PC-9 (cell line): ENCODE measurements at places on chromosomes 12 and 14. TPM values are rescaled to one million over a fixed set of nuclear protein-coding genes. Genes with fewer than 3 reads are reported as not detected.
A peak's percentile ranks its signal among the peaks of the same experiment; 100 is the strongest.

DNA sequence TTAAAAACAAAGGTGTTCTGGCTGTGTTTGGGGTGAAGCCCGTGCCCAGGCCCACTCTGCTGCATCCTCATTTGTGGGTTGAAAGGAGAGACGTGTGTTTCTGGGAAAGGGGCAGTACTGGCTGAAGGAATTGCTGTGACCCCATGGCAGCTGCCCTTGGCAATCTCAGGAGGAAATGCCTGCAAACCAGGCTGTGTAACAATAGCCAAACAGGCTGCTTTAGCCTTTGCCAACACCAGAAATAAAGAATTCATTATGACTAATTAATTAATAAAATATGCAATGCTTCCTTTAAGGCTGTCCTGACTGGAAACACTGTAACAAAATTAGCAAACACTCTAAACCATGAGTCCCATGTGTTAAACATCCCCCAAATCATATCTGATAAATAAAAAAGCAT lies 53.0 kb upstream of the KRR1 start:
- H3K27ac ChIP-seq: no peak overlapping the region
- no peak overlapping the region for H3K4me3 ChIP-seq
- H3K4me1 ChIP-seq: no peaks in the 10 kb centered on the region
- no peaks in the 10 kb centered on the region for H3K36me3 ChIP-seq
- DNase-seq: no peak

KITLG gene
- total RNA-seq: 15.8 and 17.4 TPM in 2 replicates

DNA sequence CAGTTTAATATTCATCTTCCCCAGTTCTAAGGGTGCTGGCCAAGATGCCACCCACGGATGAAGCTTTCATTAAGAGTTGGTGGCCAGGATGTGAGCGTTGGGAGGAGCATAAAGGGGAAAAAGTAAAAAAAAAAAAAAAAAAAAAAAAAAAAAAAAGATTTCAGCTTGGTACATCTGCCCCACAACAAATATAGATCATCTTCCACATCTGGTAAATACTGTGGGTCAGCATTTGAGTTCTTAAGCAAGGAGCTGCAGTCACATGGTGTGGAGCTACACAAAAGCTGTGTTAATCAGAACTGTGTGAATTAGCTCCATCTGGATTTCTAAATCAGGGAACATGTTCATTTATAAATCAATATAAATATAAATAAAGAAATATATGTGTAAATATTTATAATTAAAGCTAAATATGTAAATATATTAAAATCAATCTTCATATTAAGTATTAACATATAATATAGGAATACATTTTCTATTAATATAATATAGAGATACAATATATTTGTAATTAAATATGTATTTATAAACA lies 262.3 kb downstream of the NUAK1 start:
- H3K27ac ChIP-seq: no peak overlapping the region
- no peaks in the 10 kb centered on the region for H3K4me1 ChIP-seq
- no peak for DNase-seq
- H3K4me3 ChIP-seq: no peak overlapping the region
- no peaks in the 10 kb centered on the region for H3K27me3 ChIP-seq

GRCh38 chr12:120211904-120212283 lies 11.0 kb upstream of the RPLP0 start:
- DNase-seq: no peak
- no peaks in the 10 kb centered on the region for H3K27me3 ChIP-seq
- no peak overlapping the region for H3K27ac ChIP-seq
- no peaks in the 10 kb centered on the region for H3K36me3 ChIP-seq

DNA sequence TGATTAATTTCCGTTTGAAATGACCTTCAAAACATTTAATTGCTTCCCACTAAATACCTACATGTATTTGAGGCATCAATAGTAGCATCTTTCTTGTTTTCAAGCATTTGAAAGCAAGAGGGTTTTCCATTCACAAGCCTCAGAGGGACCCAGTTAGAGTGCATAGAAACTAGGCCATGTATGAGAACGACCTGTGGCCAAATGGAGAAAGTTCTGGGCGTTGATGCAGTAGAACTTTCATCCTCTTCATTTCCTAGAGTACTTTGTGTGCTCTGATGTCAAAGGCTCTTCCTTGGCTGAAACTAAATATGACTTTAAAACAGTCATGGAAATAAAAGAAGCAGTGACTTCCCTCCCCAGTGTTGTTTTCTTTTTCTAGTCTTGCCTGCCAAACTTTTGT lies 944 bp upstream of the DHRS7 start:
- no peak for DNase-seq
- H3K36me3 ChIP-seq: no peaks in the 10 kb centered on the region
- no peaks in the 10 kb centered on the region for H3K27me3 ChIP-seq
- H3K4me3 ChIP-seq: peak overlapping the region; percentile 87; the same call in 1 of the 2 replicates
- H3K27ac ChIP-seq: no peak overlapping the region
- H3K4me1 ChIP-seq: peaks cover 33% of the 10 kb centered on the region

DNA sequence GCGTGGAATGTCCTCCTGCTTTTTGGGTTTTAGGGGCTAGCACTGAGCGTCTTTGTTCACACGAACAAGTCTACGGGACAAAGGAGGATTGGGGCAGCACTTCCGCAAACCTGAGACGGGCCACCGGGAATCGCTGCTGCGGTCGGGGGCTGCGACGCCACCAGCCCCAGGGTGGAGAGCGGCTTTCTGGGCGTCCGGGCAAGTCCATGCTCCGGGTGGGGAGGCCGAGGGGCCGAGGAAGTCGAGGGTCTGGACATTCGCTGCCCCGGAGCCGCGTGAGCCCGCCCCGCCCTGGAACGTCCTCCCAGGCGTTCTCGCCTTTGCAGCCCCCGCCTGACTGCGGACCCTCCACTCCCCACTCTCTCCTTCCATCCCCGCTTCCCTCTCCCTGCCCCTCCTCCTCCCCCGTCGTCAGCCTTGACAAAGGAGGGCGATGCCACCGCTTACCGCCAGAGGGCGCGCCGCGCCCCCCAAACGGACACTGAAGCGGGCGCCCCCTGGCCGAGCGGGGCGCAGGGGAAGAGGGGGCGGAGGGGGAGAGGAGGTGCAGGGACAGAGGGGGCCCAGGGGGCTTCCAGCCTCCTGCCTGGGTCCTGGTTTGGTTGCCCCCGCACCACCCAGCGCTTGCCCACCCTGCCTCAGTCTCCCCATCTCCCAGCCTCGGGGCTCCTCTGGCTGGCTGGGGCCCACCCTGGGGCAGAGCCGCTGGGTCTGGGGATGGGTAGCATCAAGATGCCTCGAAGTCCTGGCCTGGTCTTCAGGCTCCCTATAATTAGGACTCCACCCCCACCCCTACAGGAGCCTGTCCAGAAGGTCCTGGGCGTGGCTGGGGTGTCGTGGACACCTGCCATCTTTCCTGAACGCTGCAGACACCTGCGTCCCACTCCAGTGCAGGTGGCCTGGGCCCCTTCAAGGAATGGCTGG lies 39.1 kb upstream of the INF2 start:
- peaks cover 10% of the 10 kb centered on the region for H3K27me3 ChIP-seq
- no peak overlapping the region for H3K4me3 ChIP-seq
- no peaks in the 10 kb centered on the region for H3K36me3 ChIP-seq
- no peak overlapping the region for H3K27ac ChIP-seq
- H3K4me1 ChIP-seq: no peaks in the 10 kb centered on the region

POLE2 gene
- total RNA-seq: 10.2 and 11.5 TPM in 2 replicates

- DNase-seq: no peak
- no peak overlapping the region for H3K4me3 ChIP-seq
- H3K36me3 ChIP-seq: no peaks in the 10 kb centered on the region
- no peaks in the 10 kb centered on the region for H3K4me1 ChIP-seq
- no peaks in the 10 kb centered on the region for H3K27me3 ChIP-seq
- no peak overlapping the region for H3K27ac ChIP-seq
Observed at GRCh38 chr12:31874961-31875608, 84.1 kb upstream of the RESF1 start.

- DNase-seq: no peak
- H3K27ac ChIP-seq: no peak overlapping the region
- no peaks in the 10 kb centered on the region for H3K36me3 ChIP-seq
Observed at GRCh38 chr14:95993768-95994592, 45.2 kb upstream of the C14orf132 start.

IFNG-AS1 gene
- total RNA-seq: not detected in 2 replicates

GRCh38 chr14:57809808-57810207 lies 56.1 kb downstream of the SLC35F4 start:
- H3K36me3 ChIP-seq: no peaks in the 10 kb centered on the region
- H3K27ac ChIP-seq: no peak overlapping the region
- H3K27me3 ChIP-seq: no peaks in the 10 kb centered on the region
- no peak for DNase-seq
- H3K4me3 ChIP-seq: no peak overlapping the region
- H3K4me1 ChIP-seq: no peaks in the 10 kb centered on the region

CLEC4C gene
- not detected in 2 replicates for total RNA-seq
